H7 (cell line): ENCODE measurements at places on chromosomes 2 and 18.

GRCh38 chr2:146128216-146128615, 1608.3 kb upstream of the ZEB2 start:
- no peak for DNase-seq

DNA sequence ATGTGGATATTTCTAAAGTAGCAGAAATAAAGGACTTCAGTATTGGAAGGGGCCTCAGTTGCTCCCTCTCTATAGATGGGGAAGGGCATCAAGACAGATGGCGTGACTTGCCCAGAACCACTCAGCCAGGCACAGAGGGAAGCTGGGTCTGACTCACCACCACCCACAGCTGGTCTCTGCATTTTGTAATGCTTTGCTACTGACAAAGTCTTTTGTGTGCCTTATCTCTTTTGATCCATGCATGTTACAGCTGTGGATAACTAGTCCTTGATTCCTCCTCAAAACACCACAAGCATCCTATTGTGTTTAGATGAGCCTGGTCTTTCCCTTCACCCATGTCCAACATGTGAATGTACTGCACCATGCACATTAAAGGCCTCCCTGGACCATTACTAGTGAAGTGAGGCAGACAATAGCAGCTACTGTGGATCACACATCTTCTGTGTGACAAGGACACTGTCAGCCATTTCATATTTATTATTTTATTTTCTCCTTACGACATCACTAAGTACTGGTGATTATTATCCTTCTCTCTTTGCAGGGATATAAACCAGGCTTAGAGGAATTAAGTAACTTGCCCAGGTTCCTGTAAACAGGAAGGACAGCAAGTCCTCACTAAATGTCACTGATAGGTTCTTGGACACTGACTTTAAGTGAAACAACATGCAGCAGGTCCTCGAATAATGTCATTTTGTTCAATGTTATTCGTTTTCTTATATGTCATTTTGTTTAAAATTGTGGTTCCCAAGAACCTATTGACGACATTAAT, 29.6 kb upstream of the IL37 start:
- no peak for DNase-seq

DNA sequence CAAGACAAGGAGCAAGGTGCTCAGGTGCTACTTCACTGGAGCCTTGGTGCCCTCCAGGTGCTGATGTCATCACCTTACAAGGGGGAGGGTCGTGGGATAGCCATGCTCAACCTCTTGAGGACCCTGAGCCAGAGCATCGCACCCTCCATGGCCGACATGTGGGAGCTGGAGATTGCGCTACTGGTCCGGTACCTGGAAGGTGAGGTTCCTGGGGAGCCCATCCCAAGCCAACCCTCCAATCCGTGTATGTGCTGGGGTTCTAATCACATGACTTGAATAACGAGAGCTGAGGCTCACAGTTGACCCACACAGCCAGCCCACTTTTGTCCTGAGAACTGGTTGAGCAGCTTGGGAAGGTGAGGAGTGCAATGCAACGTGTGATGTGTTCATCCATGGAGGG, 25.9 kb downstream of the MROH2A start:
- DNase-seq = peak; percentile 7

DNA sequence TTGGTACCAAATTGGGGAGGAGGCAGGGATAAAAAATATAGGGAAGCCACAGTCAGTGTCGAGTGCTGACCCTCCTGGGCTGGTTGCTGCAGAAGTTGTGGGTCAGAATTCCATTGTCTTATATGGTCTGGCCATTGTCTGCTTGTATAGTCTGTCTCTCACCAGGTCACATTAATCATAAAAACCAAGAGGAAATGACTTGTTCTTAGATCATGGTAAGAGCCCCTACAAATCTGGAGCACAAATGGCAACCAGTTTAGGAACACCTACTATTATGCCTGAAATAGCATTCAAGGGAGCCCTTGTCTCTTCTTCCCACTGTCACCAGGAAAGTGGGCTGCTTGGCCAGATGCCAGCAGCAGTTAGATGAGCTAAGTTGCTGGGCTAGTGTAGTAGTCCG, 119.7 kb upstream of the RMP24 start:
- no peak for DNase-seq

- peak; percentile 36 for DNase-seq
These were observed 107.2 kb upstream of the L3MBTL4 start for GRCh38 chr18:6521803-6522418.

DNA sequence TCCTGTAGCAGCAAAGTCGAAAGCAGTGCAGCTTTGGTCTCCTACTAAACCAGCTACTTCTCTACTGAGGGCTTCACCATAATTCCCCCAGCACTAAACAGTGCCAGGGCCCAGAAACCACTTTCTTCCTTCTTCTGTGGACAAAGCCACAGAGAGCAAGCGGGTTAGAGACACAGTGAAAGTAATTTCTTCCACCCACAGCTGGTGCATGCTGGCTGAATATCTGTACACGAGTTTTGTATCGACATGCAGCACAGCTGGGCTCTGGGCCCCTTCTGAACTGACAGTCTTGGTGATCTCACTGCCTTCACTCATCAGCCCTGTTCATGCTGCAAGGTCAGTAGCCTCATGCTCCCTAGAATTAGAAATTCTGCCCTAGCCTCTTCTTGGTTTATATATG, 74.0 kb upstream of the SULT1C3 start:
- no peak for DNase-seq

DNA sequence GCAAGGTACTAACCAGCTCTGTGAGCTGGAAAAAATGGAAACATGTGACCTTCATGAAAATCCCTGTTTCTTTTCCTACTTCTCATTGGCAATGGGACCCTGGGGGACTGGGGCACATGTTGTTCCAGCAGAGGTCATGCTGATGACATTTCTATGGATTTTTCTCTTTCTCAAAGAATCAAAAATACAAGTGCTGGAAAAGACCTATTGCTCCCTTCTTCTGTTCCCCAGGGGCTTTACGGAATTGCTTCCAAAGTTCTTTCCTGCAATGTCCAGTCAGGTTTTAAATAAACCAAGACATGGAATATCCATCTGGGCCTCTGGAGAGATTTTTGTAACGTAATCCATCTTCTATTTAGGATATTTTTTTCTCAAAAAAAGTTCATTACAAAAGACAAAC, 1006.1 kb upstream of the CELF4 start:
- no peak for DNase-seq

DNA sequence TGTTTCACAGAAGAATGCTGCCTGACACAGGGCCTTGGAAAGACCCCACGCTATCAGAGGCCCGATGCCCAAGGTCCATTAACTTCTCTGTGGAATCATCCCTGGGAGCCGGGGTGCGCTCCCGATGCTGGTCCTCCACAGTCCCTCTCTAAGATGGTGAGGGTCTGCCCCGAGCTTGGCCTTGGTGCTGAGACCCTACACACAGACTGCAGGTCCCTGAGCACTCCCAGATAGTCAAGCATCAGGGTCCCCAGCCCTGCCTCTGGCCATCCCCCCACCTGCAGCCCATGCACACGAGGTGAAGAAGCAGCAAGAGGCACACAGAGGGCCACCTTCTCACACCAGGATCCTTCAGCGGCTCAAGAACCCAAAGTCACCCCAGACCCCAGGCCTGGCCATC, 263.3 kb downstream of the MYCN start:
- DNase-seq = no peak

DNA sequence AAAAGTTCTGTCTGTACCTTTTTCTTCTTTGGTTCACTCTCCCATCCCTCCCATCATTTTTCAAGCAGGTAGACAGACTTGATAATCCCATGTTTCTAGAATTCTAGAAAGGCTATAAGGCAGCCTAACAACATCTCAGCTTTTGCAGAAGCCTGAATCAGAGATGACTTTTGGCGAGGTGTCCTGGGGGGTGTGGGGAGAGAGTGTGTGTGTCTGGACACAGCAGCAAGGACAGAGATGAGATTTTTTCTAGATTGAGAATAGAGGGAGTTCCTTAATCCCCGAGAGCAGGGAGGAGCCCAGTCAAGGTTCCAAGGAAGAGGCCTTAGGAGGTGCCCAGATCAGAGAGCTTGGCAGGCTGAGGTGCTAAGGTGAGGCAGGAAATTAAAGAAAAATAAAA, 22.0 kb upstream of the LAPTM4A start:
- DNase-seq = no peak

DNA sequence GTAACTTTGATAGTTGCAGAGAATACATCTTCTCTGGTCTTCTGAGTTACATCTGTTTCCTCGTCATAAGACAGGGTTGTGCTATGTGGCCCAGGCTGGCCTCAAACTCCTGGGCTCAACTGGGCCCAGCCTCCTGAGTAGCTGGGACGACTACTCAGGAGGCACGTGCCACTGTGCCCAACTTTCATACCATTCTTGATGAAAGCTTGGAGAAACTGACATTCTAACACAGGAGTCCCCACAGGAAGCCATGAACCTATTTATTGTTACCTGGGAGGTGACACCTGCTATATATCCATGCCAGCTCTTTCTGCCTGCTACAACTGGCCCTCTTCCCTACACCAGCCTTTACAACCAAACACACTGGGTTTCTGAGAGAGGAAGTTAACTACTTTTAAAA, 19.1 kb downstream of the EIF2AK3 start:
- DNase-seq = no peak

DNA sequence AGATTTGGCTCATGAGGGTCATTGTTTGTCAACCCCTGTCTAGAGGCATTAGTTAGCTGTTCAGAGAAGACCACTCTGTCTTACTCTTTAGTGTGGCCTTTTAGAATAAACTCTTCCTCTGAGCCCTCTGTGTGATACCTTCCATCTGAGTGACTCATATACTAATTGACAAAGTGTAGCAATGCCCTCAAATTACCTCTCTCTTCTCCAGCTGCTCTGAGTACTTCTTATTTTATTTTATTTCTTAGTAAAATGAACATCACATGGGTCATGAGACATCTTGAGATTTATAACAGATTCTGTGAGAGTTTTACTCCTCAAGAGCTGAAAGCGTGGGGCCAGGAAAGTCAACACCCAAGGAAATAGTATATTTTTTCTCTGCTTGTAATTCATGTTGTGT, 67.4 kb downstream of the KCTD18 start:
- DNase-seq = no peak

DNA sequence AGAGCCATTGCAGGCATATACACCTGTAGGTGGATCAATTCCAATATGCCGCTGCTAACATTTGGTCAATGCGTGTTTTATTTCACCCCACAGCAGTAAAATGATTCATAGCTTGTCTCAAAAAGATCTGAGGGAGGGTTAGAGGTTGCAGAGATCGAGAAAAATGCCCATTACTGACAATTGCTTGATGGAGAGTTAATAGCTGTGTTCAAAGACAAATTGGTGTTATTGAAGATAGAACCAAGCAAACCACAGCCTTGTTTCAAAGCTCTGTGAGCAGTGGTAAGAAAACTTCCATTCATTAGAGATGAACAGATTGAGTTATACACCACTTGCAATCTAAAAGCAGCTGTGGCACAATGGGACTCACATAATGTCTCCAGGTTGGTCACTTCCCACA, 95.4 kb downstream of the KCNE4 start:
- DNase-seq = no peak

DNA sequence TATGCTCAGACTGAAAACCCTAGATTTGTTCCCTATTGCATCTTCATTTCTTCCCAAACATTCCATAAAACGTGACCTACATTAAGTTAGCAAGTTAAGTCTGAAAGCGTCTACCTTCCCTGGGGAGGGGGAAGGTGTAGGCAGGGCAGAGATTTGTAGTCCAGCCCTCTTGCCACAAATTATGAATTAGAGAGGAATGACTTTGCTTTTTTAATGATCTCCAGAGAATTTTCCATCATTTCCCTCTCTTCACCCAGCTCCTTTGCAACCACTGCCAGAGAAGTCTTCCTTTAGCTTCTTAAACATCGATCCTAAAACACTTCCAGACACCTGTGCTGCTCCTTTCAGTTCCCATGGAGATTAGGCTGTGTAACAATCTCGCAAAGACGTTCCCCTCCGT, 1.2 kb downstream of the C2orf76 start:
- no peak for DNase-seq

DNA sequence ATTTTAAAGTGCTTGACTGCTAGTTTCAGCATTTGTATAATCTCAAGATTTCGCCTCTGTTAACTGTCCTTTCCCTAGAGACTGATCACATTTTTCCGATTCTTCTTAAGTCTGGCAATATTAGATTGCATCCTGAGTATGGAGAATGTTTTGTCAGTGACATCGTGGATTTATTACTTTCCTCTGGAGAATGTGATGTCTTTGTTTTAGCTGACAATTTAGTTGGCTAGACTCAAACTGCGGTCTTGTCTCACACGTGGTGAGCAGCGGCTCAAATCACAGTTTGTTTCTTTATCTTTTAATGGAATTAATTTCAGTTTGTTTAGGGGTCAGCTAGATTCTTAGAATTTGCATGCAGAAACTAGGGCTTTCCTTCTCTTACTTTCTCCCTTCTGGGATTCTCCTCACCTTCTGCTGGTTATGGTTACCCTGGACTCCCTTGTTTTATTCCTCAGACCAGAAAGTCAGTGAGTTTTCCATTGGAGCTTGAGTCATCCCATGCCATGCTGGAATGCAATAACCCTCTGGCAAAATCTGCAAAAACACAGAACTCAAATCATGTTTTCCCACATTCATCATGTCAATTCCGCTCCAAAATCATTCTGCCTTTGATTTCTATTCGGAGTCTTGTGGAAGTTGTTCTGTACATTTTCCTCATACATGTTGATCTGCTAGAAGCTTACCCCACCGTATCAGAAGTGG, 327.2 kb upstream of the TRIB2 start:
- DNase-seq = no peak

- peak; percentile 96 for DNase-seq
These were observed 367 bp upstream of the ZNF236 start for GRCh38 chr18:76821875-76822505.

DNA sequence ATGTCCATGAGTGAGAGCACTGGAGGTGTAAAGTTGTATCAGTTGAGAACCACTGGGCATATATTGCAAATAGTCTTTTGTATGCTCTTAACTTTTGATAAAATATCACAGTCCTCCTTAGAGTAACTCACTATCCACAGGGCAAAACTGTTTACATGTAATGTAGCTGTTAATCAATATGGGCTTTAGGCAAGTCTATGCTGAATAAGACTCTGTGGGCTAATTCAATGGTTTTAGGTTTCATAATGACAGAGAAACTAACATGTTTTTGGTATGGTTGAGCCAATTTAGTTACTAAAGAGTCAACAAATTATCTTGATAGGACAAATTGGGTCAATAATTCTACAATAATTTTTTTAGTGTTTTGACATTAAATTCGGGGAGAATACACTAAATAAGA, 1134.9 kb upstream of the FAM98A start:
- no peak for DNase-seq

- DNase-seq = no peak
These were observed 253.4 kb downstream of the PIEZO2 start for GRCh38 chr18:10895976-10896375.

DNA sequence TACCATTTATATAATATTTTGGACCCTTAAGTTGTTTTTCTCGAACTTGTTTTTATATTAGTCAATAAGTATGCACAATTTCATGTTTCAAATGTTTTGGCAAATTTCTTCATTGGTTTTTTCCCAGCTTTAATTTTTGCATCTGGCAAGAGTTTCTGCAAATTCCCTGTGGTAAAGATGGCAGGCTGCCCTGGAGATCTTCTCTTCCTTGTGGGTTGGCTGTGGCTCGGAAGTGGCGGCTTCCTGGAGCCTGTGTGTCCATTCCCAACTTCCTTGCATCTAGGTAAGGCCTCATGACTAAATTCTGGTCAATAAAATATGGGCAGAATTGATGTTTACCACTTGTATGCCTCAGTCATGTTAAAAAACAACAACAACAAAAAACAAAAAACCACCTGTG, 818.6 kb downstream of the EPHA4 start:
- no peak for DNase-seq

GRCh38 chr2:84875213-84875560, 5.7 kb downstream of the TRABD2A start:
- DNase-seq = no peak
